Activated T-helper 1 cell treated with anti-CD3 and anti-CD28 coated beads, Interleukin-2, amount 50 U/mL, for 16 hours (primary cell): ENCODE measurements at places on chromosomes 4 and X.

DNA sequence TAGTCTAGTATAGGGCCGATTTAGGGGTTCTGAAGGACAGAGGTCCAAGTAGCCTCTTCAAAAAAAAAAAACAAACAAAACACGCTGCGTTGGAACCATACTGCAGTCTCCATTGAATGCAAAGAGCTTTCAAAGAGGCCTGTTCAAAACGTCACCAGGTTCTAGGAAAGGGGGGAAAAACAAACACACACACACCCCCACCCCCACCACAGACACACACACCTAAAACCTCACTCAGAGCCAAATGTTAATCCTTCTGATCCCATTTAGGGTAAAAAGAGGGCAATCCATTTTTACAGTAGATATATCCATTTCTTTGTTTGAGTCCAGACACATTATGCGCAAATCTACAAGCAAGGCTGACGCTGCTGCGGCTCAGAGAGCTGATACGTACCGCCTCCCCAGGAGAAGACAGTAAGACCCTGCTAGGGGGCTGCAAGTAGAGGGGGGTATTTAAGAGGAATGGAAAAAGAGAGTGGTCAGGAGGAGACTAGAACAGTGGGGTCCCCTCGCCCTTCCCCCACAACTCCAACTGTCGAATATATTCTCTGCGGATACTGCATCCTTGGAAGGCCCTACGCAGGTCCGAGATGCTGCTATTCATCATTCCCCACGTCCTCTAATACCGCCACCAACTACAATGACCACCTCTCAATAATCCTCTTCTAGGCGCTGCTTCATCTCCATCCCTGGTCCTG lies 1.3 kb downstream of the NKRF start:
- DNase-seq, result no peak

DNA sequence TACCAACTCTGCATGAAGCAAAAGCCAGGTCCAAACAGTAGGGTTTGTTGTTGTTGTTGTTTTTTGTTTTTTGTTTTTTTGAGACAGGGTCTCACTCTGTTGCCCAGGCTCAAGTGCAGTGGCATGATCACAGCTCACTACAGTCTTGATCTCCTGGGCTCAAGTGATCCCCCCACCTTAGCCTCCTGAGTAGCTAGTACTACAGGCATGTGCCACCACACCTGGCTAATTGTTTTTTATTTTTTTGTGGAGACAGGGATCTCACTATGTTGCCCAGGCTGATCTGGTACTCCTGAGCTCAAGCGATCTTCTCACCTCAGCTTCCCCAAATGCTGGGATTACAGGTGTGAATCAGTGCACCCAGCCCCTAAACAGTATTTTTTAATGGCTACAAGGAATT lies 6.2 kb downstream of the S100P start:
- no peak for DNase-seq

DNA sequence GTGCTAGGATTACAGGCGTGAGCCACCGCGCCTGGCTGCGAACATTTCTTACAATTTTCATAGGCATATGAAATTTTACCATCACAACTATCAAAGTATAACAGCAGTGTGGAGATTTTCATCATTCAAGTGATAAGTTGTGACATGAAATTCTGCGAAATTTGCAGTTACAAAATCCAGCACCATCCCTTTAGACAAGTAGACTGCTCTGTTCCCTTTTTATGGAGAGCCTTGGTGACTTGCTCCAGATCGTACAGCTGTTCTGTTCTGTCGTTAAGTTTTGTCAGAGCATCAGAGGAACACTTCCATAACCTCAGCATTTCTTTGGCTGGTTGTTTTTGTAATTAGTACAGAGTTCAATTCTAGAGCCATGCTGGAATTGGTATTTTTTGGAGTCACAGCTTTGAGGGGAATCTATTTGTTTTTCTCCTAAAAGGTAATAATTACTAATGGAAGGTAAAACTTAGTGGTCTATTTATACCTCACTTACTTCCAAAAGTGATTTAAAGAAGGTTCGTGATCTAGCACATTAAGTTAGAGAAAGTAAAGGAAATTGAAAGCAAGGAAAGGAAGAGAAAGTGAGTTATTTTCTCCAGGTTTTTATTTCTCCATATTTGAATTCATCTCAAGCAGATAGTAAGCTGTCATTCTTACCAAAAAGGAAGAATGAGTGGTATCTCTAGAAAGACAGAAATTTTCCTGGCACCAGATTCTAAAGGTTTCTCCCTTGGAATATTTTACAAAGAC lies 22.1 kb downstream of the ZRSR2 start:
- no peak for DNase-seq

DNA sequence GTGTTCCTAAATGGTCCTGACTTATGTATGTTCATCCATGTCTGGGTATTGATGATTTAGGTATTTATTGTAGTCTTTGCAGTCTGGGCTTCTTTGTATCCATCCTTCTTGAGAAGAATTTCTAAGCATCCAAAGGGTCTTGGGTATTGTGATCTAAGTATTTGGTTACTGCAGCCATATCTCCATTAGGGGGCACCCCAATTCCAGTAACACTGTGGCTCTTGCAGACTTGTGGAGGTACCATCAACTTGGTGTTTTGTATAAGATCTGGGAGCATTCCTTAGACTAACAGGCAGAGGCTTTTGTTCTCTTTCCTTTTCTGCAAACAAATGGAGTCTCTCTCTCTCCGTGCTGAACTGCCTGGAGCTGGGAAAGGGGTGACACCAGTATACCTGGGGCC lies 113.7 kb upstream of the NEXMIF start:
- DNase-seq, result no peak
